HT-29 (cell line): ENCODE measurements at places on chromosomes 6 and 20. TPM values are rescaled to one million over a fixed set of nuclear protein-coding genes. Genes with fewer than 3 reads are reported as not detected.

GRCh38 chr20:38225900-38226263 lies 34.7 kb downstream of the KIAA1755 start:
- no peak for DNase-seq

DNA sequence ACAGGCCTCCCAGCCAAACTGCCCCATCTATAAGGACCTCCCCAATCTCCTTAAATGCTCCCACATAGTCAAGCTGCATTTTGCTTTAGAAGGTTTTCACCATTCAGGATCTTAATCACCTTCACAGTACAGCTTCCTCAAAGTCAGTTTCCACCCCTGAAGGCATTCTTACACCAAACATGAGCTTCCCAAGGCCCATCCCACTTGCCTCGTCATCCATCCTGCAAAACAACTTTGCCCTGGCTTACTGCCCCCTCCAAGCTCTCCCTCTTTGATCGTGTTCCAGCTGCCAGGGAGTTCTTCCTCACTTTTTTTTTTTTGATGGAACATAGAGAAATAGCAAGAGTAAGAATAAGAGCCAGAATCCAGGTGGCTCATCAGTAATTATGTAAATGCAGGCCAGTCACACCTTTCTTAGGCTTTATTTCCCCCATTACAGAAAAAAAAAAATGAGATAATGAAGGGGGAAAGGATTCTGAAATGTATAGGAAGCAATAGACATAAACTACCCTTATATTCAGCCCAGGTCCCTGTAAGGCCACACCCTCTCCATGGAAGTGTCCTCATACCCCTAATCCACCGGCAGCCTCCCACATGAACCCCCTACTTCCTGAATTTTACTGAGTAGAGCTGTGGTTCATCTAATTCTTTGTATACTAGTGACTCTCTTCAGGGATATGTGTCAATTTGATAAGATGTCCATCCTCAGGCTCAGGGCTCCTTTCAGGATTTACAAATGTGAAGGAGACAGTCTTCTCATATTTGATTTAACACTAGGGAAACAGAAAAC lies 12.7 kb downstream of the TRIM27 start:
- no peak for DNase-seq

GRCh38 chr6:16217156-16217721 lies 21.1 kb upstream of the GMPR start:
- DNase-seq: no peak

The KCNB1 gene
- total RNA-seq: not detected in 2 replicates

The ERVFRD-1 gene
- not detected in 2 replicates for total RNA-seq

The GABRR1 gene
- total RNA-seq: not detected in 2 replicates

- no peak for DNase-seq
Observed at GRCh38 chr20:33475381-33476152, 14.3 kb upstream of the CBFA2T2 start.

The SLC24A3 gene
- not detected in 2 replicates for total RNA-seq

DNA sequence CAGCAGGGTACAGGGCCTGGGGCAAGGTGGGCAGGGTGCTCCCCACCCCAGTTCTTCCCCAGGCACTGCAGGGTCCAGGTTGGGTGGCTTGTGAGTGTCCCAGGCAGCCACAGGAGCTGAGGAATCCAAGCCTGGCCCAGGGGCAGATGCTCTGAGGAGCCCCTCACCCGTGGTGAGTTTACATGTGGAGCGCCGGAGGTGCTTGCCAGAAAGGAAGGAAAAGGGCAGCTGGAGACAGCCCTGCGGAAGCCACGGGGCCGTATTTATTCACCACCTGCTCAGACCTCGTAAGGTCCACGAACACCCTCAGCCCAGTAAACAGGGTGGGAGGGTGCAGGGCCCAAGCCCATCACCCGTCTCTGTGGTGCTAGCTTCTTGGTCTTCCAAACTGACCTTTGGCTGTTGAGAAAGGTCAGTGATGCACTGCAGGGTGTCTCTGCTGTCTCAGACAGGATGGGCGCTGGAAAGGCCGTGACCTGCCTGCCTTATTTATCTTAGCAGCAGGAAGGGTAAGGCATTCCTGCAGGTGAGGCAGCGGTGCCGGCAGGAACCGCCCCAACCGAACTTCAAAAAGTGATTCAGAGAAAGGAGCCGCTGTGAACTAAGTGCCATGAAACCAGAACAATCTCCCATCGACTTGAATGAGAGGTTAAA lies 4.0 kb upstream of the FRMD1 start:
- DNase-seq: no peak

DNA sequence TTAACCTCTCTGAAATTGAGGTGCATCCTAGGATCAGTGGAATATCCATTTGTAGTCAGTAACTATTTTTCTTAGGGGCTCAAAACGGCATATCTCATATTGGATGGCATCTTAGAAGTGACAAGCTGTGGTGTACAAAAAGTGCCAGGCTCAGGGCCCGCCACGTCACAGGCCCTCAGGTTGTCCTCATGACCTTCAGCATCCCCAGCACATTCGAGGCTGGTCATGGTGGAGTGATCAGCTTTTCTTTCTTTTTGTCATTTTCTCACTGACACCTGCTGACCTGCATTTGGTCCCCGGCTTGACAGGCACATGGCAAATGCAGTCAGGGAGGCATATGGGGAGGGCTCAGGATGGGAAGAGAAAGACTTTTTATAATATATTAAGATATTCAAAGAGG lies 7.1 kb upstream of the E2F1 start:
- no peak for DNase-seq

The VSTM2L gene
- total RNA-seq: not detected in 2 replicates

The POU5F1 gene
- 1.7 and 2.6 TPM in 2 replicates for total RNA-seq

The MYCT1 gene
- total RNA-seq: not detected in 2 replicates

GRCh38 chr20:57514273-57514751 lies 10.6 kb downstream of the CTCFL start:
- DNase-seq: peak; percentile 90

The PDYN gene
- total RNA-seq: not detected in 2 replicates

DNA sequence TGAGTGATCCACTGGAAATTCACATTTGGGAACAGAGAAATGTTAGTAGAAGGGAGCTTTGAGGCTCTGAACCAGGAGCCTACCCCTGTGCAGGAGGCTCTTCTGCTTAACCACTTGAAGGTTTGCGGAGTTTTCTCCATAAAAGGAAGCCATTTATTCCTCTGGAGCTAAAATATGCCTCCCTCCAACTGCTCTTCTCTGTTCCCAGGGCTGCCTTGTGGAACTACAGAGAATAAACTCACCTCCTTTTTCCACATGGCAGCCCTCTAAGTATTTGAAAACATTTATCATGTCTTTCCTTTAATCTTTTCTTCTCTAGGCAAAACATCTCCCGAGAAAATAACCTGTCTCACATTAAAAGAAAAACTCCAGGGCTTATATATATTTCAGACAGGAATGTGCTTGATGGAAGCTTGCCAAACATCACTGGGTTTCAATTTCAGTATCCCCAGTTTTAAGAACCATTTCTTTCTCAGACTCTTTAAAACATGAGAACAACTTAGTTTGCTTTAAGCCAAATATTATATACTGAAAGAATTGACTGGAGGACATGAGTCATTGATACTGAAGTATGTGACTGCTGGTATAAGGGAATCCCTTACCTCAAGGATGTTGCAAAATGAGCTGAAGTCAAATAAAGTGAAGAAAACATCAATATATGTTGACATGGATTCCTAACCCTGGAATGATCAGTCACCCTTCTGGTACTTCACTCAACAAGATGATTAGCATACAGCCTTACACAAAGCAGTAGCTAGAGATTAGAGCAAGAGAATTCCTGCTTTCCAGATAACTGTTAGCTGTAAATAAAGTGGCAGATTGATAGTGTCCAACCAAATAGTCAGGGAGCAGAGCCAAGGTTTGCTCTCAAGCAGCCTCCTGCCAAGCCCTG lies 74.0 kb downstream of the ZBTB2 start:
- DNase-seq: no peak

- DNase-seq: no peak
Observed at GRCh38 chr6:13433709-13434121, 53.7 kb downstream of the GFOD1 start.

- no peak for DNase-seq
Observed at GRCh38 chr6:56640374-56640773, 2.3 kb downstream of the DST start.

The KIF25 gene
- total RNA-seq: not detected in 2 replicates

The DLL1 gene
- total RNA-seq: 2.2 and 2.6 TPM in 2 replicates

DNA sequence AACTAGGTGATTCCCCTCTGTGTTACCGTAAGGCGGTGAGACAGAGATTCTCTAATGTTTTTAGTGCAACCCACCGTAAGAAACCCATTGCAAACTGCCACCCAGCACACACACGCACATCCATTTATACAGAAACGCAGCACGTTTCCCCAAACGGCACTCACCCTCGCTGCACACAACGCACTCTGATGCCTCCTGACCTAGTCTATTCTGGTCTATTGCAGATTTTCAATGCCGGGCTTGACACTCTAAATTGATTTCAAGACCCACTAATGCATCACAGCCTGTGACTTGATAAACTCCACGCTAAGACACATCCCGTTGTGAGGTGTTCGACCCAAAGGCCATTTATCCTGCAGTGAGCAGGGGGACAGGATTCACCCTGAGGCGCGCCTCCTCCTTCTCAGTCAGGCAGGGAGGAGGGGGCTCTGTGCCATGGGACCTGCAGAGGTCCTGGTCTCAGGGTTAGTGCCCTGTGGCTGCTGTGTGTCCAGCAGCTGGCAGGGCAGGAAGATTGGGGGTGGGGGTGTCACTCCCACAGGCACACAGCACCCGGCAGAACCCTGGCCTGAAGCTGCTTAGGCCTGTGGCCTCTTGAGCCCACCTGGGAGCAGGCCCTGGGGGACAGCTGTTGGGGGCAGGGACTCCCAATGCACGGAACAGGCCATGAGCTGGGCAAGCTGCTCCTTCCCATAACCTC lies 335.6 kb downstream of the PREX1 start:
- no peak for DNase-seq
